Putamen (tissue), 1 donor: ENCODE measurements at places on chromosomes 2 and 18.

DNA sequence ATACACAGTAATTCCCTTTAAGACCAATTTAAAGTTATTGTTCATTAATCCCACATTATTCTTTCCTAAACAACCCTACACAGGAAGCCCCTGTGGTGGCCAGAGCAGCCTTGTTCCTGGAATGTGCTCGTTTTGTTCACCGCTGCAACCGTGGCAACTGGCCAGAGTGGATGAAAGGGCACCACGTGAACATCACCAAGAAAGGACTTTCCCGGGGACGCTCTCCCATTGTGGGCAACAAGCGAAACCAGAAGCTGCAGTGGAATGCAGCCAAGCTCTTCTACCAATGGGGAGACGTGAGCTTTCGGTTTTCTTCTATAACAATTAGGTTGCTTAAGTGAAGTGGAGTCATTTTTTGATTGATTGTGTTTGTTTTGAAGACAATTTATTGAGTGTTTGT, 101.0 kb downstream of the UNC80 start:
- DNase-seq: peak; percentile 14

GRCh38 chr18:32760391-32760790, 12.4 kb downstream of the KLHL14 start:
- no peak for DNase-seq

DNA sequence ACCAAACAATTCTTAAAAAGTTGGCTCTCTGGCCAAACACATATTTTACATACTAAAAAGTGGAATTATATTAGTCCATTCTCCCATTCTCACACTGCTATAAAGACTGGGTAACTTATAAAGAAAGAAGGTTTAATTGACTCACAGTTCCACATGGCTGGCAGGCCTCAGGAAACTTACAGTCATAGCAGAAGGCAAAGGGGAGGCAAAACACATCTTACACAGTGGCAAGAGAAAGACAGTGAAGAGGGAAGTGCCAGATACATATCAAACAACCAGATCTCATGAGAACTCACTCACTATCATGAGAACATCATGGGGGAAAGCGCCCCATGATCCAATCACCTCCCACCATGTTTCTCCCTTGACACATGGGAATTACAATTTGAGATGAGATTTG, 42.6 kb downstream of the EDAR start:
- no peak for DNase-seq

GRCh38 chr2:118837621-118838020, 9.8 kb downstream of the EN1 start:
- DNase-seq: no peak
